ENCODE measurements at places on chromosomes 2 and 18.

- DNase-seq: no peak
These were observed 55.4 kb downstream of the NGEF start for GRCh38 chr2:232957657-232958090.

- DNase-seq: no peak
These were observed 299.0 kb downstream of the MYCN start for GRCh38 chr2:16239296-16239850.

DNA sequence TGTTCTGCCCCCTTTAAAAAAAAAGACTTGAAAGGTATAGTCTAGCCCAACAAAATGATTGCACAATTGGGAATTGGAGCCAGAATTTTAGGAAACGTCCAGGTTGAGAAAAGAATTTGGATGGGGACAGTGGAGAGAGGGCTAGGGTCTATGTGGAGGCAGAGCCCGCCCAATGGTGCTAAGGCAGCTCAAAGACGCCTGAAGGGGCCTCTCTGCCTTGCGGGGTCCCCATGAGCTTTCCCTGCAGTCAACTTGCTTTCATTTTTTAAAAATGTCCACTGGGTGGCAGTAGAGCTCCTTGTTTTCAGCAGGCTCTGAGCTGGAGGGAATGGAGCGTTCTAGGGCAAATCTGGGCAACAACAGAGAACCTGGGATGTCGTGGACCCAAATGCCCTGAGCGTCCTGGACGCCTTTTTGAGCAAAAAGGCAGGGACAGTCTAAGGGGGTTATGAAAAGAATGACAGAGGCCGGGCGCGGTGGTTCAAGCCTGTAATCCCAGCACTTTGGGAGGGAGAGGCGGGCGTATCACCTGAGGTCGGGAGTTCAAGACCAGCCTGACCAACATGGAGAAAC, 40.2 kb upstream of the ITM2C start:
- DNase-seq: no peak

DNA sequence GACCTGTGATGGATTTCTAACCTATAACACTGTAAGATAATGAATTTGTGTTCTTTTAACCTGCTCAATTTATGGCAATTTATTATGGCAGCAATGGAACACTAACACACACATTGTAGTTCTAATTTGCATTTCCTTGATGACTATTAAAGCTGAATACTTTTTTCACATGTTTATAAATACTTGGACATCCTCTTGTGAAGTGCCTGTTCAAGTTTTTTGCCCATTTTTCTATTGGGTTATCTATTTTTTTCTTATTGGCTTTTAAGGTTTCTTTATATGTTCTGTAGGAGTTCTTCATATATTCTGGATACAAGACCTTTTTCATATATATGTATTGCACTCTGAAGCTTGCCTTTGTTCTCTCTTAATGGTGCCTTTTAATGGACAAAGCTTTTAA, 128.5 kb upstream of the PGAP1 start:
- no peak for DNase-seq

DNA sequence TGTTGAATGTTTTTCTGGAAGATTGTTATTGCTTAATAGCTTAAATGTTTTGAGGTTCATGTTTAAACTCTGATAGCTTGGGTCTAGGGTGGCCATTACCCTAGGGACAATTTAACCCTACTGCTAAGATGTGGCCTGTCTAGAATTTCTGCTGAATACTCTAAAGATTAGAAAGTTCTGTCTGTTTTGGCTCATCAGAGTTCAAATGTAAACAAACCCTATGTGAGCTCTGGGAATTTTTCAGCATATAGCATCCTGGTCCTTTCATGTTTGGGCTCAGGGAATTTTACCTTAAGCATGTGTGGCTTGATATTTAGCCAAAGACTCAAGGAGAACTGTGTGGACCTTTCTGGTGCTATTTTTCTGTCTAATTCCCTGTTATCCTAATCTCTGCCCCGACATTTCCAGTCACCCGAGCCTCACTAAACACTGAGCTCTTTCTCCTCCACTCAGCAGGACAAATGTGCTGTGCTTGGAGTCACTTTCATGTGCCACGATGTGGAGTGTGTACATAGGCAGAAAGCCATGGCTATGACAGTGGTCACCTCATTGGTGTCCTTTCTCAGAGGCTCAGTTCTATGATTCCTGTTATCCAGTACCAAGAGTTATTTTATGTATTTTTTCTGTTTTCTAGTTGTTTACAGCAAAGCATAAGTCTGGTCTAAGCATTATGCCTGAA, 492.5 kb upstream of the SPHKAP start:
- DNase-seq: no peak

- no peak for DNase-seq
These were observed 65.6 kb downstream of the CYP26B1 start for GRCh38 chr2:72082021-72082601.

DNA sequence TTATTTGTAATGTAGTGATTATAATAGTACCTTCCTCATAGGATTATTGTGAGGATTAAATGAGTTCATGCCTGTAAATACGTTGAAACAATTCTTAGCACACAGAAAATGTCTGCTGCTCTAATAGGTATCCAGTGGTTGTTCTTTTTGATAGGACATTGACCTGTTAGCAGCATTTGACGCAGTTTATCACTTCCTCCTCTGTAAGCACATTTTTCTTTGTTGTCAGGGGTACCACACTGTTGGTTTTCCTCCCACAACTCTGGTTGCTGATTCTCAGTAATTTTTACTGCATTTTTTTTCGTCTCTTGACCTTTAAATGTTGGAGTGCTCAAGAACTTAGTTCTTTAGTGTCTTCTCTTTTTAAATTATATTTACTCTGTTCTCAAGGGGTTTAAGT, 15.4 kb downstream of the PPM1B start:
- DNase-seq: no peak

DNA sequence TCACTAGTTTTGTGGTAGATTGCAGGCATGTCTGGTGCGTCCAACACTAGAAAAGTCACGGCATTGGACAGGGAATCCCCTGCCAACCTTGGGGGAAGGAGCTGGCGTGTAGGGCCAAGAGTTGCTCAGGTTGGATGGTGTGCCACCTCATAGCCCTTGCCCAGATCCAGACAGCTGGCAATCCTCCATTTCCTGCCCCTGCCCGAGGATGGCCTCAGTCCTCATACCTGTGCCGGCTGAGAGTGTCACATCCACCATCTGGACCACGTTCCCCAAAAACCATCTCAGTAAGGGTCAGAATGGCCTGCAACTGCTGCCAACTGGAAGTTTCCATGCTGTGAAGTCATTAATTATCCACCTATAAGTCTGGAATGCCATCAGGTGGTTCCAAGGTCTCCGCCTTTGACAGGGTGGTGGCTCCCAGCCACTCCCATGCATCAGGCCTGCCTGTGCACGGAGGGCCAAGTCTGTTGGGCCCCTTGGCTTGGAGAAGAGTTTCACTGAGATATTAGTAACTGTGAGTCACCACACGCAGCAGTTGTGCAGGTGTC, 55.0 kb downstream of the IMPA2 start:
- DNase-seq: peak; percentile 4
